Activated naive CD4-positive, alpha-beta T cell (primary cell): ENCODE measurements at places on chromosomes 3 and 15.

DNA sequence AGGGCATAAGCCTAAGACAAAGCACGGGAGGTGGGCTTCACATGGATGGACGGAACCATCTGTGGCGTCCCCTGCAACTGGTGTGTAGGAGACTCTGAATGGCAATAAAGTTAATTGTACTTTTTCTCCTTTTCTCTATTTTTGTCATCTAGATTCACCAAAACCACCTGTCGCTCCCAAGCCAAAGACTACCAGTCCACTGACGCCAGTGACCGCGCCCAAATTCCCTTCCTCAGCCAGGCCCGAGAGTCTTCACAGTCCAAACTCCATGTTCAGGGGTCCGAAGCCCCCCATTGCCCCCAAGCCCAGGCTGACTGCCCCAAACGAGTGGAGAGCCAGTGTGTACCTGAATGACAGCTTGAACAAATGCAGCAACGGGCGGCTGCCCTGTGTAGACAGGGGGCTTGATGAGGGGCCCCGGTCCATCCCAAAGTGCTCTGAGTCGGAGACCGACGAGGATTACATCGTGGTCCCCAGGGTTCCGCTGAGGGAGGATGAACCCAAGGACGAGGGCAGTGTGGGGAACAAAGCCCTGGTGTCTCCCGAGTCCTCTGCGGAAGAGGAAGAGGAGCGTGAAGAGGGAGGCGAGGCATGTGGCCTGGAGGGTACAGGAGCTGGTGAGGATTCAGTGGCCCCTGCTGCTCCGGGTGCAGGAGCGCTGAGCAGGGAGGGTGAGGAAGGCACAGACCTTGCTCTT, at the start of gene FGD5:
Gene FGD5 (plus strand): TSS at position 159 of the 697 bp plus-strand sequence. CDS start 110 bp downstream, at position 269.
- no peak for DNase-seq

GRCh38 chr3:52507359-52507758, 12.2 kb downstream of the STAB1 start:
- no peak for DNase-seq

- DNase-seq, result no peak
These were observed 34.6 kb downstream of the SH3BP5 start for GRCh38 chr3:15297608-15298350.

GRCh38 chr3:133248389-133248788, 151.5 kb upstream of the BFSP2 start:
- DNase-seq, result no peak

- DNase-seq, result peak; percentile 87
These were observed 29.2 kb downstream of the AP3B2 start for GRCh38 chr15:82680200-82681102.

GRCh38 chr3:13718436-13718835, 161.4 kb downstream of the WNT7A start:
- no peak for DNase-seq

- DNase-seq, result no peak
These were observed 232.5 kb downstream of the CHST2 start for GRCh38 chr3:143351895-143352608.

DNA sequence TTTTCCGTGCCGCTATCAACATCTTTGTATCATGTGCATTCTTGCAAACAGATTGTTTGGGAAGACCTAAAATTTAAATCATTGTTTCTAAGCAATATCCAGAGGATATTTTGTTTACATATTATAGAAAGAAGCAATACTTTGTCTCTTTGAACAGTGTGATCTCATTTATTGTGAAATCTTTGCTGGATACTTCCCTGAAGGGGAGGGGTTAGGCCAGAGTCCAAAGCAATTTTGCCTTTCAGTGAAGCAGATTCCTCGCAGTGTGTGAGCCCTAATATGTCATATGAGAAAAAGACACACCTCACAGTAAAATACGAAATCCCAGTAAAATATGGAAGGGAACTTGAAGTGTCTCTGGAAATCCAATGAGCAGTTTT, 158.7 kb upstream of the SLCO3A1 start:
- DNase-seq, result no peak

- DNase-seq, result no peak
These were observed 297.6 kb downstream of the RPLP1 start for GRCh38 chr15:69750253-69750652.

- no peak for DNase-seq
These were observed 5.6 kb upstream of the NICN1 start for GRCh38 chr3:49434731-49435130.

DNA sequence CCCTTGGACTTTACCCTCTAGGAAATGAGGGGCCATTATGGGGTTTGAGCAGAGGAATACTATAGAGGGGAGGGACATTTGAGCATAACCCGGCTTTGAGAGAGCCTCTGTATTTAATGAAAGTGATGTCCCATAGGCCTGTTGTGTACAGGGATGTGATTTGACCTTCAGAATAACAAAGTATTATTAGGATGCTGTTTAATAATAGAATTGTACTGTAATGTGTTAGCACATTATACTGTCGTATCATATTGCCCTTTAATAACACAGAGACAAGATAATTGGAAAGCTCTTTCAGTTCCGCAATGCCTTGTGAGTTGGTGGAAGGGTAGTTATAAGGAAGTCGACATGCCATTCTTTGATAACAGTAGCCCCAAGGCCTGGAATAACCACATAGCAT, 328.3 kb downstream of the RYR3 start:
- no peak for DNase-seq

- DNase-seq, result no peak
These were observed 96.5 kb upstream of the TNFAIP8L3 start for GRCh38 chr15:51191072-51191670.

GRCh38 chr3:59808446-59808845, 758.6 kb upstream of the CFAP20DC start:
- no peak for DNase-seq

DNA sequence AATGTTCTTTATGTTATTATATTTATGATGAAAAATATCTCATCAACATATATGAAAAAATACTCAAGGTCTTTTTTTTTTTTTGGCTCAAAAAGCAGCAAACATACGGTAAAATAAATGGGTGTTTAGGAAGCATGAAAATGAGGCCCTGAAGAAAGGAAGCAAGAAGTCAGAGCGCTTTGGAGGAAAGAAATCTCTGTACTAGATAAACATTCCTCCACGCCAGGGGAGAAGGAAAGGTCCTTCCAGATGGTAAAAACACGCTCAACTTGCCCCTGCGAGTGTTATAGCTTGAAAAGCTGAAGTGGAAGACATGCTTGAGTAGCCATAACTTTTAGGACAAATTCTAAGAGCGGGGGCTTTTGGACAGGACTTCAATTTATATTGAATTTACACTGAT, 52.9 kb downstream of the FEM1B start:
- DNase-seq, result no peak

DNA sequence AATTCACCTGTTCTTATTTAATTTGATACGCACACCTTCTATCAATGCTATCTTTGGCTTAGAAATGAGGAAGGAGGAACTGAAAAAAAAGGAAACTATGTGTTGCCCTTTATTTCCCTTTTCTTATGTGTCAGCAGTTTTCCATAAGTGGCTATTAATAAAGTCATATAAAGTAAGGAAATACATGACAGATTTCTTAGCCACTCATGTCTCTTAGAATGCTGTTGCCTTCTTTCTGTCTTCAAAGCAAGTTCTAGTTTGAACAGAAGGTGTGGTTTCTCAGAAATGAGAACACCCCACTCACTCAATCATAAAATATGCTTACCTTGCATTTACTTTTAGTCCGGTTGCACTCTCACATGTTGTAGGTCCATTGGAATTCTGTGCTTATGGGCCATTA, 640.5 kb upstream of the GRM7 start:
- no peak for DNase-seq

DNA sequence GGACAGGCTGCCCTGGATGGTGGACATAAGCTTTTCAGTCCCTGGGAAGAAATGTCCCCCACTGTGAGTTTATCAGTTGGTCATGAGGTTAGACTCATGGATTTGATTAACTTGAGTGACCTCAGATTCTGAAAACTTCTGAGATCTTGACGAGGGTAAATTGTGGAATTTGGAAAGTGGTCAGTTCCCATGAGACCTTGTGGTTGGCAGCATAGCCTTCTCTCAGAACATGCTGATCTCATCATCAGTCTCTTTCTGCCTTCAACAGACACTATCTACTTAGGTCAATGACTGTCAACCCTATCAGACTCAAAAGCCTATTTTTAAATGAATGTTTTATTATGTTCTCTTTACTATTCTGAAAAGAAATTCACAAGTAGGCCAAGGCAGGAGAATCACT, 45.6 kb upstream of the NDUFB4 start:
- DNase-seq, result no peak

DNA sequence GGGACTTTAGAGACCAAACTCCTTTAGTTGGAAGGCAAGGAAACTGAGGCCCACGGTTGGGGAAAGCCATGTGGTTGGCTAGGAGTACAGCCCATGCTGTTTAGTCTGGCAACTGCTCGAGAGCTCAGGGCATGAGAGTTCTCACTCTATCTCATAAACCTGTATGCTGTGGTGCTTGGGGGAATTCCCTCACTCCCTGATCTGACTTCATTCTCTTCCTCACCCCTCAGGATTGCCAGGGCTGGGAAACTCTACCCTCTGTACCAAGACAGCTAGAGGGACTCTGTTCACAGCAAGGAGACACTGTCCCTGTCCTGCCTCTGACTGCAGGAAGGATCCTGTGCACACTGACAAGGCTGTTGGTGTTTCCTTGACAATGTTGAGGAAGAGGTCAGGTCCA, 230.2 kb downstream of the ZNF621 start:
- no peak for DNase-seq

- no peak for DNase-seq
These were observed 39.1 kb downstream of the ABTB1 start for GRCh38 chr3:127711896-127712295.

GRCh38 chr3:40576396-40576795, 51.6 kb downstream of the ZNF621 start:
- DNase-seq, result no peak

GRCh38 chr3:129276385-129276784, 2.3 kb upstream of the HMCES start:
- DNase-seq, result no peak

DNA sequence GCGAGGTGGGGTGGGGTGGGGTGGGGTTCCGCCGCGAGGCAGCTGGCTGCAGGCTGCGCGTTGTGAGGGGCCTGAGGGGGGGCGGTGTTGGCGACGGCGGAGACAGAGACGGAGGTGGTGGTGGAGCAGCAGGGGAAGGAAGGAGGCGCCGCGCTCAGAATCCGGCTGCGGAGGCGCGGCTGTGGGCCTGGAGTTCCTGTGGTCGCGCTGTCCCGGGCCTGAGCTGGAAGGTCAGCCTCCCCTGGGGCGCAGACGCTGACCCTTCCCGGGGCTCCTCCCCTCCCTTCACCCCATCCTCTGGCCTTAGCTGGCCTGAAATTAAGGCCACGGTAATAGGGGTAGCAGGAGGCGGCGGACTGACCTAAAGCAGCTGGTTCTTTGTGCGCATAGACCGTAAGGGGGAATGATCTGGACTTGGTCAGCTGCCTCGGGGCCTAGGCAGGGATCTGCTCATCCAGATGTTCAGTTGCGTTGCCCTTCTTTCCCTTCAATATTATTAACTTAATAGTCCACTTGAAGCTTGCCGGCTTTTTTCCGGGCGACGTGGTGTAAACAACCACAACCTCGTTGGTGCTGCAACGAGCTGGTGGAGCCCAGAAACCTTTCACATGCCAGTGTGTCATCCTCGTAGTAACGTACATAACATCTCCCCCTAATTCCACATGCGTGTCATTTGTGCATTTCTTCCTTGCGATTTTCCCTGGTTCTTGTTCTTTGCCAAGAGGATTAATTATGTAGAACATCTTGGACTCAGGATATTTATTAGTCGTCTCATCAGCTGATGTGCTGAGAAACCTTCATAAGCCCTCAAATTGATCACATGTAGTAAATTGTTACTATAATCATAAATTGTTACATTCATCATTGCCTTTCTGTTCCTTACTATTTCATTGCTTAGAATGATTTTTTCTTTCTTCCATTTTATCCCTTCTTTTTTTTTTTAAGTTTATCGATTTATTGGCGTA, 626 bp downstream of the SEC62 start:
- peak; percentile 9 for DNase-seq

DNA sequence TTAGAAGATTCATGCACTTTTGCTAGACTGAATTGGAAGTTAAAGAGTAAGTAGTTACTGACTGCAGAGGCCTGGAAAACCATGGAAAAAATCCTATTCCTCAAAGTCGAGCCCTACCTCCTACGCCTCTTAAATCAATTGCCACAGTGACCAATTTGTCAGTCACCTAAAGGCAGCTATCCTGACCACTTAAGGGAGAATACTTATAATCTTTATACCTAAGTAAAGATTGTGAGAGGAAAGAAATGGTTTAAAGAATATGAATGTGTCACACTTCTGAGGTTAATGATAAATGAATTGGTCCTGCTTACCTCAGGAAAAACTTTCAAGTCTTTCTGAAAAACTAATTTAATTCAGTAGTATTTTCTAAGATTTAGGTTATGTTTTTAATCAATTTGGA, 42.6 kb downstream of the AGTR1 start:
- no peak for DNase-seq

- DNase-seq, result no peak
These were observed 127.5 kb downstream of the SNRK start for GRCh38 chr3:43413676-43414368.

GRCh38 chr3:152073267-152073666, 195.5 kb upstream of the MBNL1 start:
- DNase-seq, result no peak

DNA sequence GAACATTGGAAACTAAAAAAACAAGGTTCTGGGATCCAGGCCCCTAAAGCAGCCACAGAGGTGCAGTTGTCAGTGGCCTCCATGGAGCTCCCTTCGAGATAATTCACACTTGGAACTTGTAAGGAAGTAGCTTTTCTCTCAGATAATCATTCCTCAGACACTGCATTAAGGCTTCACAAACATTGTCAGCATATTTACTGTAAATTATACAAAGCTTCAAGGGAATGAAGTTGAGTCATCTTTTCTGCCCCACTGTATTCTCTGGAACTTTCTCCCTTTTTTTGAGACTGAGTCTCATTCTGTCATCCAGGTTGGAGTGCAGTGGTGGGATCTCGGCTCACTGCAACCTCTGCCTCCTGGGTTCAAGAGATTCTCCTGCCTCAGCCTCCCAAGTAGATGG, 7.1 kb downstream of the BLOC1S6 start:
- DNase-seq, result no peak

GRCh38 chr15:100345438-100345837, 3.7 kb upstream of the ADAMTS17 start:
- DNase-seq, result no peak

DNA sequence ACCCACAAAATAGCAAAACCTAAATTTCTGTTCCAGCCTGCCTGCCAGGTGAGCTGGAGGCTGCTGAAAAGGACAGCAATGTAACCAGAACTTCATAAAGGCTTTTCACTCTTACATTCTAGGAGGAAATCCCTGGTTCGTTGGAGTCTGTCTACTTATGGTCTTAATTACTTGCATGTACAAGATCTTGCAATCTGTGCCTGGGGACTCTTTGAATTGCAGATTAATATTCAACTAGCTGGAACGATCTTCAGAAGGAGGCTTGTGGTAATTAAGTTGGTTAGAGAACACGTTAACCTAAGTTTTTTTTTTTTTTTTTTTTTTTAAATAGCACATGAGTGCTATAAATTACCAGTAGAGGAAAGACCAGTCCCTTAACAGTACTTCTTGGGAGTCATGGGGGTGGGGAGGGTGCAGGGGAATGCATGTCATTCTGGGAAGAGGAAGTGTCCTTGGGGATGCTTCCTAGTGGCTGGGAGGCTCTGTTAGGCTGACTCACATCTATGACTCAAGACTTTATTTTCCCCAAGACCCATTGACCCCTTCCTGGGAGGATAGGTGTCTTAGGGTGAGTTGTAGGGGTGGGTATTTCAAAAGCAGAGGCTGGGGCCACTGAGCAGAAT, 139.8 kb downstream of the RAB11A start:
- DNase-seq, result no peak

GRCh38 chr3:37147666-37148065, 26.7 kb downstream of the LRRFIP2 start:
- no peak for DNase-seq
